ENCODE measurements at places on chromosomes 16 and 17.

GRCh38 chr17:59167571-59168001 lies 12.0 kb downstream of the PRR11 start:
- peak; percentile 45 for DNase-seq

DNA sequence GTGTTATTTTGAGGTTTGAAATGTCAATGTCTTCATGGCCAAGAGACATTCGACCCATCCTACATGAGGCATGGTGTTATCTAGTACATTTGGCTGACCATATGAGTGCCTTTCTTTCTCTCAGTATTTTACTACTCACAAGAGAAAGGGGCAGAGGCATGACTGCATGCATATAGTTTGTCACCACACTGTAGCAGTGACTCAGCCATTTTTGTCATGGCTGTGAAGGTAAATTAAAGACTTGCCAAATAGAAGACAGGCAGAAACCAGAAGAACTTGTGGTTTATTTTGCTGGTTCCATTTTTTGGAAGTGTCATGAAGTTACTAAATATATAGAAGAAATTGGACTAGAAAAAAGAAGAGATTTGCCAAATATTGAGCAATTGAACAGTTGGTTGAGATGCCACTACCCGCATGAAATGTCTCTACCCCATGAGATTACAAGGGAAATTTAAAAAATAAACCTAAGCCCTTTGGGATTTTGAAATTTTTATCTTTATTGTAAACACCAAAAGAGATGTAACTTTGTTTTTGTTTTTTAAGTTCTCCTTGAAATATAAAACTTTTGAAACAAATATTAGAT lies 170.3 kb downstream of the CHD9 start:
- DNase-seq, result no peak

DNA sequence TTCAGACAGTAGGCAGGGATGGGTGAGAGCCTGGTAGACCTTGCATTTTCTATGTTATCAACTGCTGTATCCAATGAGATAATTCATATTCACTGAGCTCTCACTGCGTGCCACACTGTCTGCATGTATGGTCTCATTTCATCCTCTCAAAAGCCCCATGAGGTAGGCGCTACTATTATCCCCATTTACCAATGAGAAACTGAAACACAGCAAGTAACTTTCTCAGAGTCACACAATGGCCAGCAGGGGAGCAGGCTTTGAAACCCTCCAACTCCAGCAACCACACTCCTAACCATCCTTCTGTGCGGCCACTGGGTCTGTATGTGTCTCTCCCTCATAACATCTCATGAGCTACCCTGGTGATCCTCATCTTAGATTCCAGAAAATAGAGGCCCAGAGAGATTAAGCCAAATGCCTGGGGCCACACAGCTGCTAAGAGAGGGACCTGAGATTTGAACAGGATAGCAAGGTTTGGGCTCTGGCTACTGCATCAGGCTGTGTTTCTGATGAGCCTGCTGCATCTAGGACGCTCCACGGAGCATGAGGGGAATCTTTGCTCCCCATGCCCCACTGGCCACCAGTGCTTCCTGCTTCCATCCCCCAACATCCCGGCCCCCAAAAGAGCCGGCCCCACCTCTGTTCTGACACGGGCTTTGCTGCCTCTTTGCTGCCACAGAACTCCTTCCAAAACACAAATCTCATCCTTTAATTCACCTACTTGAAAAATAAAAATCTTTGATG lies 3.2 kb downstream of the CCR7 start:
- no peak for DNase-seq

DNA sequence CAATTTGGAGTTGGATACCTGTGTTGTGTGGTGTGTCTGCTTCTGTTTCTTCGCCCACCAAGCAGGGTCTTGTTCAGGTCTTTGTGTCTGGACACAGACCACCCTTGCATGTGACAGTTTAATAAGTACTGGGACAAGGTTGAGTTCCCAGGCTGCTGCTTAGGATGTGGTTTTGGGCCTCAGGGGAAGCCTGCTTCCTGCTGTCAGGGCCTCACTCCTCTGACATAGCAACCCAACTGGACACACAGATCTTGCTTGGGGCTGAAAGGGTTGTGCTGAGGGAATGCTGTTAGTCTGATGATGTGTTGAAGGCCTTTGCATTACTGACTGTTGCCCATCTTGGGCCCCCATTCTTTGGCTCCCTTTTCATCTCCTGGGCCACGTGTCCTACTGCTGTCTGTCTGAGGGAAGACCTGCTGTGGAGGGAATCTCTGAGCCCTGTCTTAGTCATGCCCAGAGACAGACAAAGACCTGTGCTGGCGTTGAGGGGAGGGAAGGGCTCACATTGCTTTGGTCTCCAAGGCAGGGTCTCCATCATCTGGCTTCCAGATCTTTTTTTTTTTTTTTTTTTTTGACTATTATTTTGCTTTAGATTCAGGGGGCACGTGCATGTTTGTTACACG lies 4.7 kb upstream of the TGFB1I1 start:
- DNase-seq, result no peak

- DNase-seq, result peak; percentile 18
Measured at GRCh38 chr17:75514919-75515495, 330 bp downstream of the CASKIN2 start.

DNA sequence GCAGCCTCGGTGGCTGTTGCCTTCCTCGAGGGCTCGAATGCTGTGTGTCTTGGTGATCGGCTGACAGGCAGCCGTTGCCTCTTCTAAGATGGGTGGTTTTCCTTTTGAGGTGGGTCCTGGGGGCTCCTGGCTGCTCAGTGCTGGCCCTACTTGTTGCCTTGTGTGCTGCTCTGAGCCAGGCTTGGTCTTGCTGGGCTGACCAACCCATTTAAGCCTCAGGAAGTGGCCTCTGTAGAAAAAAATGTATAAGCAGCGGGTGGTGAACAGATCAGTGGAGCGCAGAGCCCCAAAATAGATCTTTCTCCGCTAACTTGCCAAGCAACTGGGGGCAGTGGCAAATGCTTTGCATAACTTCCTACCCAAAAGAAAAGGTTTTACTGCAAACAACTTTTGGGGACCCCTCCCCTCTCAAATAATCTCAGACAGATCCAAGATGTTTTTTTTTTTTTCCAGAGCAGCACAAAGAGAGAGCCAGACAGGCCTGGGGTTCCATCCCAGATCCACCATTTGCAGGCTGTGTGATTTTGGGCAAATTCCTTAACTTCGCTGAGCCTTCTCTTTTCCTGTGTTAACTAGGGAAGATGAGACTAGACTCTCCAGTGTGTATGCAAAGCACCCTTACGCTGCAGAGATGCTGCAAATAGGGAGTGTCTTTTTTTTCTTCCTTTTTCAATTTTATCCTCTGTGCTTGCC lies 42.5 kb downstream of the PLCG2 start:
- DNase-seq, result no peak

GRCh38 chr16:53515259-53515658 lies 12.2 kb upstream of the AKTIP start:
- no peak for DNase-seq

DNA sequence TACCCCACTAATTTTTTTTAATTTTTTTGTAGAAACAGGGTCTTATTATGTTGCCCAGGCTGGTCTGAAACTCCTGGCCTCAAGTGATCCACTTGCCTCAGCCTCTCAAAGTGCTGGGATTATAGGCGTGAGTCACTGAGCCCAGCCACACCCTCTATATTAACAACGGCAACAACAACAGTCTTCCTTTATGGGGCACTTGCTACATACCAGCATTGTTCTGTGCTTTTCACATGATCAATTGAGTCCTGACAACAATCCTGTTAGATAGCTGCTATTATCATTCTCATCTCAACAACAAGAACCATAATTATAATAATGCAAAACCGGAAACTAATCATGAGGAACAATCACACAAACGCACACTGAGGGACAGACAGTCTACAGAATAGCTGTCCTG lies 12.6 kb upstream of the ARL5C start:
- DNase-seq, result peak; percentile 56

Measured in fibroblast of the aortic adventitia (primary cell).